ENCODE measurements at places on chromosomes 2 and 18. TPM values are rescaled to one million over a fixed set of nuclear protein-coding genes. Genes with fewer than 3 reads are reported as not detected.

Gene AP1S3
- total RNA-seq, result 5.5 TPM

Gene MCFD2
- 101 TPM for total RNA-seq

Gene TPO
- not detected for total RNA-seq

Gene LOXL3
- total RNA-seq, result 18.6 TPM

Gene TGFA
- 2.7 TPM for total RNA-seq

Gene SLC4A3
- total RNA-seq, result 4.0 TPM

Data from epithelial cell of alveolus of lung (primary cell).